Activated T-cell treated with anti-CD3 and anti-CD28 coated beads, Interleukin-2, amount 50 U/mL, for 4 hours (primary cell): ENCODE measurements at places on chromosomes 16 and 17. TPM values are rescaled to one million over a fixed set of nuclear protein-coding genes. Genes with fewer than 3 reads are reported as not detected.

DNA sequence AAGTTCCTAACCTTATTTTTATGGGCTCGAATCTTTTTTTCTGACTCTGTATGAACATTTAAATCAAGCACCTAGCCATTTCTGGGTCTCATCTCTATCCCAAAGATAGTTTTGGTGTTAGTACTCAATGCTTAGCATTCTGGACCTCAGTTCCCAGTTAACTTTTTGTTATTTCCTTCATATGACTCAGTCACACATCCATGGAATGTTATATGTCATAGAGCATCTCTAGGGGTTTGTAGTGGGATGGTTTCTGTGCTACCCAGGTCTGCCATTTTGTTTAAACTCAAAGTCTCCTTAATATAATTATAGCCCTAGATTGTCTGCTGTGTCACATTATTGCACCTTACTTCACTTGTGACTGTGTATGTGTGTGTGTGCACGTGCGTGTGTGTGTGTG is 90.1 kb downstream of the EFCAB13 start:
- no peak for DNase-seq

OR2C1 gene
- total RNA-seq = not detected

DNA sequence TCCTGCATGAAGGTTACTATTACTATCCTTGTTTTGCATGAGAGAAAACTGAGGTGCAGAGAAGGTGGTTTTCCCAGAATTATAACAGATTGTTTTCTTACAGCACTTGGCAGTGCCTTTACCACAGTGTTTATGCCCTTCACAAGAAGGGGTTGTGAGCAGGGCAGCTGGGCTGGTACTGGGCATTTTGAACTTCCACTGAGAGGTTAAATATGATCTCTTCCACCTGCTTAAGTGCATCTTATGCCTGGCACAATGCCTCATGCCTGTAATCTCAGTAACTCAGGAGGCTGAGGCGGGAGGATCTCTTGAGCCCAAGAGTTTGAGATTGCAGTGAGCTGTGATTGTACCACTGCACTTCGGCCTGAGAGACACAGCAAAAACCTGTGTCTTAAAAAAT is 36.2 kb downstream of the NDE1 start:
- DNase-seq = no peak

DNA sequence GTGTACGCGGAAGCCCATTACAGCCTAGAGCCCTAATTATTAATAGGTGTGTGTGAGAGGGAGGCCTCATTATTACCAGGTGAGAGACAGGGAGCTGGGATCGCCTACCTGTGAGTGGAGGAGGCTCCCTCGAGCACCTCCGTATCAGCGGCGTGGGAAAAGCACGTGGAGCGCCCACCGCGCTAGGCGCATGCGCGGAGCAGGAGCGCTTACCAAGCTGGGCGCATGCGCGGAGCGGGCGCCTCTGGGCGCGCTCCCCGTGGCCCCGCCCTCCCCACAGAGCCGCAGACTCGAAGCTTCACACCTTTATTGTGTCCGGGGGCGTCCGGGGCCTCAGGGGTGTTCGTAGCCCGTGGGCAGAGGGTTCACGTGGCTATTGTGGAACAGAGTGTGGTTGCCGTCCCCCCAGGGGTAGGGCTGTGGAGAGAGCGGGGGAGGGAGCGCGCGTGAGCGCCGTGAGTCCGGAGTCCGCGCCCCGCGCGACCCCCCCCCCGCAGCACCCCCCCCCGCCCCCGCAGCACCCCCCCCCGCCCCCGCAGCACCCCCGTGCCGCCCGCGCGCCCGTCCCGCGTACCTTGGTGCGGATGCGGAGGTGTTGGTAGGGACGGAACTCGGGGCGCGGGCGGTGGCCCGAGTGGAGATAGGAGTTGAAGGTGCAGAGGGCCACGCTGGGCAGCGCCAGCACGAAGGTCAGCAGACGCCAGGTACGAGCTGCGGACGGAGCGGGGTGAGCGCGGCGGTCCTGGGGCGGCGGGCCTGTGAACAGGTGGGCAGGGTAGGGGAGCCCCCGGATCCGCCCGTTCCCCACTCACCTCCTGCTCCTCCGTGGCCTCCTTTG is 500 bp downstream of the COX6A2 start:
- peak; percentile 73 for DNase-seq

CLEC16A gene
- 26.4 TPM for total RNA-seq

DNA sequence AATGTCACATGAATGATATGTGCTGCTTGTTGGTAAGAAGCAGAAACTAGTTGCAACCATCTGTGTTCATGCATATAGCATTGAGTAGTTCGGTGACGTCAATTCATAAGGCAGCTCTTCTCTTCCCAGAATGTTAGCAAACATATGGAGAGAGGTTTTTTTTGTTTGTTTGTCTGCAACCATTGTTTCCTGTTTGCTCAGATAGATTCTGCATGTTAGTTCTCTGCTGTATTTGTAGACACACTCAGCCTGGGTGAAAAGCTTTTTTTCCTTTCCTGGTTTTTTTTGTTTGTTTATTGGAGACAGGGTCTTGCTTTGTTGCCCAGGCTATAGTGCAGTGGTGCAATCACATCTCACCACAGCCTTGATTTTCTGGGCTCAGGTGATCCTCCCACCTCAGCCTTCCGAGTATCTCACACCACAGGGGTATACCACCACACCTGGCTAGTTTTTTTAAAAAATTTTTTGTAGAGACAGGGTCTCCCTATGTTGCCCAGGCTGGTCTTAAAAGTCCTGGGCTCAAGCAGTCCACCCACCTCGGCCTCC is 16.7 kb downstream of the WSB1 start:
- DNase-seq = no peak

- DNase-seq = no peak
Measured at GRCh38 chr16:54318941-54319340, 32.4 kb upstream of the IRX3 start.

GRCh38 chr17:48024149-48025039 is 13.2 kb downstream of the COPZ2 start:
- DNase-seq = peak; percentile 12

C16orf82 gene
- not detected for total RNA-seq

CFAP119 gene
- 2.8 TPM for total RNA-seq

SCNN1B gene
- not detected for total RNA-seq

DNA sequence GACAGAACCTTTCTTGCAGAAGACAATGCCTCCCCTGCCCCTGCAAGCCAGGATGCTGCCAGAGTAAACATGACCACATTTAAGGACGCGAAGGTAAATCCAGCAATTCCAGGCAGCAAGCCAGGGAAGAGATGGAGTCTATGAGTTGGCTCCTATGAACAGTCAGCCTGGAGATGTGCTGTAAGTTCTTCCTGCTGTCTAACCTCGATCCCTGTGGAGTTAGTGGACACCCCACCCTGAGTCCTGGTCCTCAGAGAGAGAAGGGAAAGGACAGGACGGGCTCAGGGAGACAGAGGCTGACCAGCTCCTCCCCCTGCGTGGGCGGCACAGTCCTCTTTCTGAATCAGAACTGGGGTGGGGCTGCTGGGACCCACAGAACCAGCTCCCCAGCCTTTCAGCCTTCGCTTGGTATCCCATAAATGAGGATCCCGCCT is 24.9 kb downstream of the CDC42EP4 start:
- DNase-seq = no peak

DNA sequence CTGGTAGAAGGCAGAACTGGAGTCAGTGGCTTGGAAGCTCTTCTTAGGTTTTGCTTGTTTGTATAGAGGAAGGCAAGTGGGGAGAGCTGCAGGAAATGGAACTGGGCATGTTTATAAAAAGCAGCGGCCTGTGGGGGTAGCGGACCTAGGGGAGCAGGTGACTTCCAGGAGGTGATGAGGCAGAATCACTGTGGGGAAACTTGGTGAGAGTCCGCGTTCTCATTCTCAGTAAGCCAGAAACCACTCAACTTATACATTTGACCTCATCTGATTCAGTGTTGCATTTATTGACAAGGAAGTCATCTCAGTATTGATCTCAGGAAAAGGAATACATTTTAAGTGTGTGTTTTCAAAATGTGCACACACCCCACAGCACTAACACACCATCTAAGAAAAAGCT is 299.8 kb downstream of the CNTNAP4 start:
- no peak for DNase-seq

SOST gene
- total RNA-seq = not detected

- DNase-seq = peak; percentile 91
Measured at GRCh38 chr17:38674749-38675615, at the start of gene EPOP. Gene EPOP (minus strand): TSS chr17:38674957. CDS start chr17:38674495, 462 bp downstream.

PRSS53 gene
- 4.9 TPM for total RNA-seq

- DNase-seq = no peak
Measured at GRCh38 chr16:66457888-66458287, 30.8 kb downstream of the BEAN1 start.

- no peak for DNase-seq
Measured at GRCh38 chr16:17511340-17511739, 40.6 kb upstream of the XYLT1 start.

- DNase-seq = no peak
Measured at GRCh38 chr16:86049641-86050040, 150.7 kb downstream of the IRF8 start.

MSLN gene
- not detected for total RNA-seq

DNA sequence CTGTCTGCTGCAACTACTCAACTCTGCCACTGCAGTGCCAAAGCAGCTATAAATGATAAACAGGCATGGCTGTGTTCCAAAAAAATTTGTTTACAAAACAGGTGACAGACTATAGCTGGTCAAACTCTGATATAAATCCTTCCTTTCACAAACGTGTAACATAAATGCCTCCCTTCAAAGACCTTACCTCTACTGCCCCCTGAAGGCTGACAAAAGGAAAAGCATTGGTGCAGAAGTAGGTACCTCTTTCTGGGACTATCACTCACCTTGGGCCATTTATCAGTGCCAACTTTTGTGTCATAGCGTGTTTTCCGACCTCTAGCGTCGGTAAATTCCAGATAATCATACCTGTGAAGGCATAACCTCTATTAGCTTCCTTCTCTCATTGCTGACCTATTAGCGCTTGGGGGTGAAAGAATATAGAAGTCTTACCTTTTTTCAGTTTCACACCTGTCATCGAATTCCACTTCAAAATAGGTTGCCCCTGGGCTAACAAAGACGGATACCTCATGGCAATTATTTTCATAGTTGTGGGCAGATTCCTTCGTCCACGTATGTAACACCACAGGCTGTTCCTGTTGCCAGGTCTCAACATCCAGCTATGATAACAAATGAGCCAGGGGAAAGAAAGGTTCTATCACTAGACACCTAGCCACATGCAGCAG is 67.9 kb downstream of the ZZEF1 start:
- DNase-seq = no peak

DNA sequence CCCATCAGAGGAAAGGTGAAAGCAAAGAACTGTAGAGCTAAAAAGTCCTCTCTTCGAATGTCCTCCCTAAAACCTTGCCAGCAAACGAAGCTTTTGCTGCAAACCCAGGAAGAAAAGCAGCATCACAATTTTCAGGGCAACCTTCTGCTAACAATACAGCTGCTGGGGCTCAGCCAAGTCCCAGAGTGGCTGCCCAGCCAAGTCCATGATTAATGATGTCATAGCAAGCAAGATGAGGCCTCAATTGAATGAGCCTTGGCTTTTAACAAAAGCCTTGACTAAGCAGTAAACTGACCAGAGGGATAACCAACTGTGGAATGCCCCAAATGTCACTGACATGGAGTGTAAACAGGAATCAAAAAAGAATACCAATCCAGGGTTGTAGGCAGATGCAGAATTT is 342.7 kb downstream of the PMP22 start:
- no peak for DNase-seq

DNA sequence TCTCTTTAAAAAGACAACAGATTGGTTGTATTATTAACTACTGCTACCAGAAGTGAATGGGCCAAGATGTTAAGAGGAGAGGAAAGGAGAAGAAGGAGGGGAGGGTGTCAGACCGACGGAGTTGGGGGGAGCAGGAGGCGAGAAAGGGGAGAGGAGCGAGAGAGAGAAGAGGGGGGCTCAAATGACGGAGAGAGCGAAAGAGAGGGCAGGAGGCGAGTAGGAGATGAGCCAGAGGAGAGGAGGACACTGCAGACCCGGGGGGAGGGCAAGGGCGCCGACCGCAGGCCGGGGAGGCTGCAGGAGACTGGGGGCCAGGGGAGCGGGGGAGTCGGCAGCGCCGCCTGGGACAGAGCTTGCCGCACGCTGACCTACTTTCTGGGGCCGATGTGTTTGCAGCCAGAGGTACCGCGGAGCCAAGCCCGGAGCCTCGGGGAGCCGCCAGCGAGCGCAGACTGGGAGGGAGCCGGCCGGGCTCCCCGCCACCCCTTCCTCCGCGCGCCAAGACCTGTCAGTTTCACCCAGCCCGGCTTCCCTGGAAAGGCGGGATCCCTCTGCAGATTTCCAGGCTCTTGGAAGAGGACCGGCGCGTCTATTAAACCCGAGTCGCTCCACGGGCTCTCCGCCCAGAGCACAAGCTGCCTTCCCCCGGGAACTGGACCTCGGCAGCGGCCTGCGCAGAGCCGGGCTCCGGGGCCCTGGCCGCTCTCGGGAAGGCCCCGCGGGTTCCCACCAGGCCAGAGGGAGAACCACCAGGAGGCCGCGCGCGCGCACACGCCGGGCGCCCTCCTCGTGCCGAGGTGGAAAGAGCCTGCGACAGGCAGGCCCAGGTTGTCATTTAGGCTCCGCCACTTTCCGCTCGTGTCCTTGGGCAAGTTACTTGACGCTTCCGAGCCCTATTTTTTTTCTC is 74.6 kb downstream of the CMC2 start:
- no peak for DNase-seq

CHST4 gene
- not detected for total RNA-seq

DNA sequence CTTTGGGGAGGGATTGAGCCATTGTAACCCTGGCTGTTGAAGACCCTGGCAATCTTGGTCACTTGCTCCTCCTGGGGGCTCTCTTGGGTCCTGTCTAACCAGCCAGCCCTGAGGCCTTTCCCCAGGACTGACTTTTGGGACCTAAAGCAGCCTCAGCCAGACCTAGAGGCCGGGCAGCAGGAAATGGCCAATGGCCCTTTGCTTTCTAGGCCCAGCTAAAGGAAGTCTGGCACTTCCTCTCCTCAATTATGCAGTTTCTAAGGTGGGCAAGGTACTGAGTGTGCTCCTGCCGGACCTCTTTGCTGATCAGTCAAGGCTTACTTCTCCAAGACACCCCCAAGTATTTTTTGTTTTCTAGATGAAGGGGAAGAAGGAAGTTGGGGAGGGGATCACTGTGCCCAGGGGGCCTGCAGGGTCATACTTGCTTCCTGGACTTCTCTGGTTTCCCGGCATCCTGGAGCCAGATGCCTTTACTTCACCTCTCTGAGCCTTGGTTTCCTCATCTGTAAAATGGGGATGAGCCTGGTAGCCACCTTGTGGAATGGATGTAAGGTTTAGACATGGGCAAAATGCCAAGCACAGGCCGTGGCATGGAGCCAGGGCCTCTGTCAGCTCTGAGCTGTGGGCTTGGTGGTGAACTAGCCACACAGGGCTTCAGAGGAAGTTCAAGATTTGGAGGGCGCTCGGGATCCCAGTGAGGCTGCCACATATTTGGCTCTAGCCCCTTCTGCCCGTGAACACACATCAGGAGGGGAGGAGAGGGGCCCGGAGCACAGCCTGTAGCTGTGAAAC is 8.6 kb downstream of the CX3CL1 start:
- DNase-seq = no peak
